CD4-positive, alpha-beta T cell treated with Interleukin-2 at 100 ng/mL for 4 hours (primary cell): ENCODE measurements at places on chromosomes 13 and 19.

DNA sequence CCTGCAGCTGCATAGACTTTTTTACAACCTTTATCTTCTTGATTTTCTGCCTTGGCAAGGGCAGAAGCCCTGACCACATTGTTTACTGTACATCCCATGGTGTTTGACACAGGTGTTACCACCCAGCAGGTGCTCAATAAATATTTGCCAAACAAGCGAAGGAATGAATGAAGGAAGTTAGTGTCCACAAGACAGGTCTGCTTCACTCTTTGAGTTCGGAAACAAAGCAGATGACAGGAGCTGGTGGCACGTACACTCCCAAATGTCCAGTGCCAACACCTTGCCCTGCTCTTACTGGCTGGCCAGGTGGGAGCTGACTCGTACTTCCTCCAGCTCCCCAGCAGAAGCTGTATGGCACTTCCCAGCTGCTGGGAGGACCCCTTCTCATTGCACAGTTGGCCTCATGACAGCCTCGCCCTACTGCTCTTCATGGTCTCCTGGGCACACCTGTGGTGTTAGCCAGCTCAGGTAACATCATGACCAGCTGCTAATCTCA, 22.0 kb upstream of the MUC16 start:
- DNase-seq = no peak

DNA sequence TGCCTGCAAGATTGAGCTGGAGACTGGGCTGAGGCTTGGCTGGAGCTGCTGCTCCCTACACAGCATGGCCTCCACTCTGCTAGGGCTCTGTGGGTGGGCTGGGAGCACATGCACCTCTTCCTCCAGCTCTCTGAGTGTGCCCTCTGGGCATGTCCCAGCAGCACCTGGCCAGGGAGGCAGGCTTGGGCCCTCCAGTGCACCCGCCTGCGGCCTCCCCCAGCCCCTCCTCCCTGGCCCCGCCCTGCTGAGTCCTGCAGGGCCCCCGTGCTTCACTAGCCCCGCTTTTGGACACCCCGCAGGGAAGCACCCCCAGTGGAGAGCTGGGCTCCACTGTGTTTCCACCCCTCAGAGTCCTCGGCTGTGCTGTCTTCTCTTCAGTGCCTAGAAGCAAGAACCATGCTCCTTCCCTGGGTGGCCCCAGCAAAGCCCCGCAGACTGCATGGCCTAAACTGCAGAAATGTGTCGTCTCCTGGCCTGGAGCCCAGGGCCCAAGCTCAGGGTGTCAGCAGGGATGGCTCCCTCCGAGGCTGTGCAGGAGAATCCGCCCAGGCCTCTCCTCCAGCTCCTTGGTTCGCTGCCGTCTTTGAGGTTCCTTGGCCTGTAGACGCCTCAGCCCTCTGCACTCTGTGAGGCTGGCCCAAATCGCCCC, 5.0 kb upstream of the TEX29 start:
- DNase-seq = no peak

GRCh38 chr19:35512831-35513627, 420 bp downstream of the DMKN start:
- no peak for DNase-seq

- no peak for DNase-seq
Measured at GRCh38 chr13:50401721-50402465, 386.6 kb downstream of the KCNRG start.

DNA sequence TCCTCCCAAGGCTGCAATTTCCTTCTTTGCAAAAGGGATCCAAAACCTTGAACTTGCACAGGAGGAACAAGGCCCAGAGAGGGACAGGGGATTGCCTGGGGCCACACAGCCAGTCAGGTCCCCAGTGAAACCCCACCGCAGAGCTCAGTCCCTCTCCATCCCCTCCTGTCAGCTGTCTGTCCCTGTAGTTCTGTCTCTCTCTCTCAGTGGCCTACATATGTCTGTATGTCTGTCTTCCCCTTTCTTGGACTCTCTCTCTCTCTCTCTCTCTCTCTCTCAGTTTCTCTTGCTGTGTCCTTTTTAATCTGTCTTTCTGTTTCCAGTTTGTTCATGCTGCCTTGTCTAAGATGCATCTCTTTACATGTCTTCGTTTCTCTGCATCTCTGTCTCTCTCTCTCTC, 11.5 kb downstream of the CEACAM19 start:
- DNase-seq = no peak

GRCh38 chr19:18436671-18437490, 1.1 kb downstream of the ISYNA1 start:
- DNase-seq = peak; percentile 80

DNA sequence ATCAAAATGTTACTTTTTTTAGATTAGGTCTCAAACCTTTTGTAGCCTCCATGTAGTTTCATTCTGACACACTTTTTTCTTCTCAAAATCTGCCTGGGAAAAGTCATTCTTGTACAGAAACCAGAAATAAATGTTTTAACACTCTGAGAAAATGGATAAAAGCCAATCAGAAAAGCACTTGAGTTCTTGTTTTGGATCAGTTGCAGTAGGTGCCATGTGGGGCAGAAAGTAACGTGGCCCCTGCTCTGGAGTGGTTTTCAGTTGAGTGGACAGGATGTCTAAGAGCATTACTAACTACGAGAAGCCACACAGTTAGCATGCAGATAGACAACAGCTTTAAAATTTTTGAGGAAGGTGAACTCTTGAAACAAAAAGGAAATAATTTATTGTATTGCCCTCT, 19.1 kb downstream of the GPR183 start:
- no peak for DNase-seq

GRCh38 chr13:75897386-75897785, 261.3 kb downstream of the LMO7 start:
- no peak for DNase-seq

DNA sequence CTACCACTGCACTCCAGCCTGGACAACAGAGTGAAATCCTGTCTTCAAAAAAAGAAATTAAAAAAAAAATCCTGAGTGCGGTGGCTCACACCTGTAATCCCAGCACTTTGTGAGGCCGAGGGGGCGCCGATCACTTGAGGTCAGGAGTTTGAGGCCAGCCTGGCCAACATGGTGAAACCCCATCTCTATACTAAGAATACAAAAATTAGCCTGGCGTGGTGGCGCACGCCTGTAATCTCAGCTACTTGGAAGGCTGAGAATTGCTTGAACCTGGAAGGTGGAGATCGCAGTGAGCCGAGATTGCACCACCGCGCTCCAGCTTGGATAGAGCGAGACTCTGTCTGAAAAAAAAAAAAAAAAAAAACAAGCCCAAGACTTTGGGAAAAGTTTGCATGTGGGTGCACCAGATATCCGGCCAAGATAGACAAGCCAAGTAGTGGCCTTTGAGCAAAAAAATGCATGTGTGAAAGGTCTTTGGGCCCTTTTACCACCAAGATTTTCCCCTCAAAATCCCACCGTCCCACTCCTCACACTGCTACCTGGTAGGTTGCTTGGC, 5.7 kb downstream of the DNAJB1 start:
- DNase-seq = no peak

- no peak for DNase-seq
Measured at GRCh38 chr13:29165216-29165615, 345.1 kb downstream of the MTUS2 start.

- DNase-seq = no peak
Measured at GRCh38 chr19:13152356-13152973, 2.3 kb downstream of the IER2 start.

DNA sequence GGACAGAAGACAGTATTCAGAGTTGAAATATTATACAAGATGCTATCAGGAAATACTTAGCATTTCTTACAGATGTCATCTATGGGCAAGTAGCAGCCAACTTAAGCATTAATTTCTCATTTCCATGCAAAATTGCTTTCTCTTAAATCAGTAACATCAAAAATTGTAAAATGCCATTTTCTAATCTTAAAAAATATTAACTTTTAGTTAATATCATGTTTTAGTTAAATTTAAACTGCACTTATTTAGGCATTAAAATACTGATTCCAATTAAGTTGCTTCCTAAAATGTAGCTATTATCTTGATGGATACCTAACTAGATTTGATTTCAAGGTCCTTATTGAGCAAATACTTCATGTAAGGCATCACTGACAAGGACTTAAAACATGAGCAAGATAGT, 27.8 kb downstream of the METTL21C start:
- DNase-seq = no peak

DNA sequence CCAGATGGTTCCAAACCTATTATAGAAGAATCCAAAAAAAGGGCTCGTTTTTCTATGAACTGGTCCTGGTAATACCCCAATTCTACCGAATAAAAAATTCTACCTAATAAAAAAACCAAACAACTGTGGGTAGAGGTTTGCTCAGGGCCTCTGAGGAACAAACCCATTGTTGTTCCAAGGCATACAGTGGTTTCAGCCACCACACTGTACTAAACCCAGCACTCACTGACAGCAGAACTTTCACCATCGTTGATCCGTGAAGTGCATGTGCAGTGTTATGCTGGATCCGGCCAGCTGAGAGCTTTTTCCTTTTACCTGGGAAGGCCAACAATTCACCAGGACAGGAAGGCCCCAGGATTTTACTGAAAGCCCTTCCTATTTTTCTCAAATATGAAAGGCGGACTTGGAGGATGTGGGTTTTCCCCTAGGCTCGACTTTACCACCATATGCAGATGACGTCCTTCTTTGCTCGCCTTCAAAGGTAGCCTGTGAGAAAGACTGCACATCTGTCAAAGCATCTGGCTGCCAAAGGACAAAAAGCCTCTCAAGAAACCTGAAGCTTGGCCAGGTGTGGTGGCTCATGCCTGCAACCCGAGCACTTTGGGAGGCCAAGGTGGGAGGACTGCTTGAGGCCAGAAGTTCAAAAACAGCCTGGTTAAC, 7.2 kb upstream of the PABPC3 start:
- no peak for DNase-seq

DNA sequence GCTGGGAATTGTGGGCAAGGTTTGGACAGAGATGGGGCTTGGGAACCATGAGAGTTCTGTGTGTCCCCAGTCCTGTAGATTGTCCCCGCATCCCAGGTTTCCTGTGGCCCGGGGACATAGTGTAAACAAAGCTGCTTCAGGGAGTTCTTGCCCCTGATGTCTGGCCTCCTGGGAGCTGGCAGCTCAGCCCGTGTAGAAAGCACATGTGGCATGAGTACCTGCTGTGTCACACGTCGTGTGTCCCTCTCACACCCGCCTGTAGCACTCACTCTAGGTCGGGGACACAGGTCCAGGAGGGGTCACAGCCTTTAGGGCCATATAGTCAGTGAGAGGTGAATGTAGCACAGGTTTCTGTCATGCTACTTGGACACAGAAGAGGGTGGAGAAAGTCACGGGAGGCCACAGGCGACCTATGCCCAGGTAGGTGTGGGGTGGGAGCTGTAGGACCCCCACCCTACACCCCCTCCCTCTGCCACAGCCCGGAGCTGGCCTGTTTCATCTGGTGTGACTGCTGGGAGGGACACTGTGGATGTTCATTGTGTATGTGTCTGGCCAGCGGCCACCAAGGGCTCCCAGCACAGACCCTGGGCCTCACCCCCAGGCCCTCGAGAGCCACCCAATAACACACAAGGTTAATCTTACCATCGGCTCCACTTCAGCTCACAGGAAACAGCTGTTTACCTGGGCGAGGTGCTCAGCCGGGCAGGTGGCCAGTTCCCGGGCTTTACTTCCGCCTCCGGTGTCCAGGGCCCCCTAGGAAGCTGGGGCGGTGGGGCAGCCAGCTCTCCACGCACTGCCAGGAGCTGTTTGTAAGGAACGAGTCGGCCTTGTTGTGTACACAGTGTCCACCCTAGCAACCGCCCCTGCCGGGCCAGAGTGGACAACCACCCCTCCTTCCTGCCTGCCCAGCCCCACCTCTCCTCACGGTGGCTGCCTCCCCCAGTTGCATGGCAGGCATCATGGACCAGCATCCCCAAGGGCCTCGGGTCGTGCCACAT, 49.7 kb downstream of the COMP start:
- DNase-seq = no peak

- DNase-seq = peak; percentile 40
Measured at GRCh38 chr19:13163609-13164342, 13.6 kb downstream of the IER2 start.

DNA sequence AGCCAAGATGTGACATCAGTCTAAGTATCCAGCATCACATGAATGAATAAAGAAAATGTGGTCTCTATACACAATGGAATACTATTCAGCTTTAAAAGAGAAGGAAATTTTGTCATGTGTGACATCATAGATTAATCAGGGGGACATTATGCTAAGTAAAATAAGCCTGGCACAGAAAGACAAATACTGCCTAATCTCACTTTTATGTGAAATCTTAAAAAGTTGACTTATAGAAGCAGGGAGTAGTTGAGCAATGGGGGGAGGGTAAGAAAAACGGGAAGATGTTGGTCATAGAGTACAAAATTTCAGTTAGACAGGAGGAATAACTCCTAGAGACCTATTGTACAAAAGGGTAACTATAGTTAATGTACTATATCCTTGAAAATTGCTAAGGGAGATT, 10.4 kb upstream of the LCP1 start:
- DNase-seq = no peak

DNA sequence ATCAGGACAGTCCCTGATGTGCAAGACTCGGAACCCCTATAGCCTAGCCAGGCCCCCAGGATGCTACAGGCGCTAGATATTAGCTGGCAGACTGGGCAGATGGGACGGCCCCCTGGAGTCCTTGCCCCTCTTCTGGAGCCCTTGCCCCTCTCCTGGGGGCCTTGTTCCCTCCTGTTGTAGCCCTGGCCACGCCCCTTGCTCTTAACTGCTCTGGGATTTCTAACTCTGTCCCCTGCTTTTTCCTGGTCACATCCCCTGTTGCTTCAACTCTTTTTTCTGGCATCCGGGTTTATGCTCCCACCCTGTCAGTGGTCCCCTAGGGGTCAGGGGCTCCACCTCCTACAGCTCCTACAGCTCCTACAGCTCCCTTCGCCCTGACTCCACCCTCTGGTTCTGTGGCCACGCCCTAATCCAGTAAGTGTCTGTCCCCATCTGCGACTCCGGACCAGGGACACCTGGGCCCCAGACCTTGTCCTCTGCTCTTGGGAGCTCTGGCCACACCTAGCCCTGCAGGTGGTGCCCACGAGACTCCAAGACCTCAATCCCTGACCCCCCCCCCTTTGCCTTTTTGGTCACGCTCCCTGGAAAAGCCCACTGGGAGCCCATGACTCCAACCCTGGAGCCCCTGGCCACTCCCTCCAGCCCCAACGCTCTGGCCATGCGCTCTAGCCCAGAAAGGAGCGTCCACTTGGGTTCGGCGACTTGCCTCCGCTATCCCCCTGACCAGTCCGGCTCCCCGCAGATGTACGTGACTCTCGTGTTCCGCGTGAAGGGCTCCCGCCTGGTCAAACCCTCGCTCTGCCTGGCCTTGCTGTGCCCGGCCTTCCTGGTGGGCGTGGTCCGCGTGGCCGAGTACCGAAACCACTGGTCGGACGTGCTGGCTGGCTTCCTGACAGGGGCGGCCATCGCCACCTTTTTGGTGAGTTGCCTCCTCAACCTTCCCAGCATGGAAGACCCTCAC, 6.8 kb downstream of the PLPPR2 start:
- no peak for DNase-seq

- DNase-seq = no peak
Measured at GRCh38 chr13:33510350-33510970, 224.9 kb upstream of the STARD13 start.
